Activated T-helper 17 cell treated with anti-CD3 and anti-CD28 coated beads, Interleukin-2, amount 50 U/mL, for 72 hours (primary cell): ENCODE measurements at places on chromosomes 1 and 21. TPM values are rescaled to one million over a fixed set of nuclear protein-coding genes. Genes with fewer than 3 reads are reported as not detected.

The F3 gene
- not detected for total RNA-seq

The SMIM1 gene
- 1.5 TPM for total RNA-seq

GRCh38 chr21:30674312-30674711, 31.6 kb downstream of the KRTAP20-3 start:
- no peak for ATAC-seq

The FGGY gene
- 16.4 TPM for total RNA-seq

- no peak for ATAC-seq
These were observed 47.1 kb downstream of the STX6 start for GRCh38 chr1:180975551-180975950.
